NCI-H524 (cell line): ENCODE measurements at places on chromosomes 1 and 21.

GRCh38 chr1:155178441-155179111 is 4.9 kb downstream of the TRIM46 start:
- DNase-seq = no peak

DNA sequence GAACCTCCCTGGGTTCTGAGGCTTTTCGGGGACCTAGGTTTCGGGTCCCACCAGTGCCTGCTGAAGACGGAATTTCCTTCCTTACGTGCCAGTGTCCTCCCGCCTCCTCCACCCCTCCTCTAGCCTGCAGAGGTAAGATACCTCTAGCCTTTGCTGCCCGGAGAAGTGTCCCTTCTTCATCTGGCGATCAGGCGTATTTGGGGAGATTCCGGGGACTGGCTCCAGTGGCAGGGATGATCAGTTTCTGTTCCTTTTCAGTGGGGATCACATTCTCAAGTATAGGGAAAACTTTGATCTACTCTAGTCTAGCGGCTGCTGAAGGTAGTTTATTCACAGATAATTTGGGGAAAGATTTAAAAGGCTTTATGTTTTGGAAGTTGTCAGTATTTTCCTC is 674 bp downstream of the CEP350 start:
- peak; percentile 7 for DNase-seq

DNA sequence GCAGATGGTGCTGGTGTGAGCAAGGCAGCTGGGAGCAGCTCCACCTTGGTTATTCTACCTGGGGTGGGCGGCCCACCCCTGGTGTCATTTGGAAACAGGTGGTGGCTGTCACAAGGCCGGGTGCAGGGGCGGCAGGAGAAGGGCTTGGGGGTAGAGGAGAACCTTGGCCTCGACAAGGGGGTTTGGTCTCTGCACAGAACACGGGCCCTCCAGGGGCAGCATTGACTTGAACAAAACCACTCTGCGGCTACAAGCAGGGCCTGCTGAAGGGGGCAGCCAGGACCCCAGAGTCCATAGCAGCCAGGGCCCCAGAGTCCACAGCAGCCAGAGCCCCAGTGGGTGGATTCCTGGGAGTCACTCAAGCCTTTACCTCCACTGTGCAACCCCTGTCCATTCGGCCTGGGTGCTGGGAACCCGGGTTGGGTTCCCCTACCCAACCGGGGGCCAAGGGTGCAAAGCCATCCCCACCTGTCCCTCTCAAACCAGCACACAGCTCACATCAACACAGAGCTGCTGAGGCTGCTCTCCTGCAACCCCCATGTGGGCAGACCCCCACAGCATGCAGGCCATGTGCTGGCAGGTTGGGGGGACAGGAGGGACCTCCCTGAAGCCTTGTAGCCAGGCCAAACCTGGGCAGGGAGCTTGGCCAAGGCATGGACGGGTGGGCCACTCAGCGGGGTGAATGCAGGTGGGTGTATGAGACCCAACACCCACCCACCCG is 7.7 kb downstream of the TRIM11 start:
- no peak for DNase-seq

- no peak for DNase-seq
These were observed 64.5 kb upstream of the WARS2 start for GRCh38 chr1:119204961-119205357.

- no peak for DNase-seq
These were observed 918.4 kb upstream of the ADAMTS5 start for GRCh38 chr21:27885296-27885711.

DNA sequence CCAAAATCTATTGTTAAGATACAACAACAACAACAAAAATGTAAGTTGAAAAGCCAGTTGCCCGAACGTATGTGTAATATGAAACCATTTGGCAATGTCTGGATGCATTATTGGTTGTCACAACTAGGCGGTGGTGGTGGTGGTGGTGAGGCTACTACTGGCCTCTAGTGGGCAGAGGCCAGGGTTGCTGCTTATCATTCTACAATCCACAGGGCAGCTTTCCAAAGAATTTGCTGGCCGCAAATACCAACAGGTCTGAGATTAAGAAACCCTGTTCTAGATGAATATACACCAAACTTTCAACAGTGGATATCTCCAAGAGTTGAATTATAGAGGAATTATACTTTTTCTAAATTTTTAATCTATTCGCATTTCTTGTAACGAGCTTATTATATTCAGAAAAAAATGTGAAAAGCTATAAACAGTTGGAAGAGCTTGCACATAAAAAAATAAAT is 26.8 kb upstream of the ZNF697 start:
- no peak for DNase-seq

- no peak for DNase-seq
These were observed 15.6 kb downstream of the NTRK1 start for GRCh38 chr1:156876281-156876680.

DNA sequence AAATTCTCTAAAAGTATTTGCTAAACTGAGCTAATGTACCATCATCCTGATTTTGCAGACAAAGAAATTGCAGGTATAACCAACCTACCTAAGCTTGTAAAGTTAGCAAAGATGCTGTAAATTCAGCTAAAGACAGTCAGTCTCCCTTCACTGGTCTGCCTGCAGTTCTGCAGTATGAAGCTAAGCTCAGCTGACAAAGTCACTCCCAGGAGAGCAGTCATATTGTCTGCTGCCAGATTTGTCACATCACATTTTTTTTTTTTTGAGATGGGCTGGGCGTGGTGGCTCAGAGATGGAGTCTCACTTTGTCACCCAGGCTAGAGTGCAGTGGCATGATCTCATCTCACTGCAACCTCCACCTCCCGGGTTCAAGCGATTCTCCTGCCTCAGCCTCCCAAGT is 8.9 kb upstream of the CMPK1 start:
- no peak for DNase-seq

DNA sequence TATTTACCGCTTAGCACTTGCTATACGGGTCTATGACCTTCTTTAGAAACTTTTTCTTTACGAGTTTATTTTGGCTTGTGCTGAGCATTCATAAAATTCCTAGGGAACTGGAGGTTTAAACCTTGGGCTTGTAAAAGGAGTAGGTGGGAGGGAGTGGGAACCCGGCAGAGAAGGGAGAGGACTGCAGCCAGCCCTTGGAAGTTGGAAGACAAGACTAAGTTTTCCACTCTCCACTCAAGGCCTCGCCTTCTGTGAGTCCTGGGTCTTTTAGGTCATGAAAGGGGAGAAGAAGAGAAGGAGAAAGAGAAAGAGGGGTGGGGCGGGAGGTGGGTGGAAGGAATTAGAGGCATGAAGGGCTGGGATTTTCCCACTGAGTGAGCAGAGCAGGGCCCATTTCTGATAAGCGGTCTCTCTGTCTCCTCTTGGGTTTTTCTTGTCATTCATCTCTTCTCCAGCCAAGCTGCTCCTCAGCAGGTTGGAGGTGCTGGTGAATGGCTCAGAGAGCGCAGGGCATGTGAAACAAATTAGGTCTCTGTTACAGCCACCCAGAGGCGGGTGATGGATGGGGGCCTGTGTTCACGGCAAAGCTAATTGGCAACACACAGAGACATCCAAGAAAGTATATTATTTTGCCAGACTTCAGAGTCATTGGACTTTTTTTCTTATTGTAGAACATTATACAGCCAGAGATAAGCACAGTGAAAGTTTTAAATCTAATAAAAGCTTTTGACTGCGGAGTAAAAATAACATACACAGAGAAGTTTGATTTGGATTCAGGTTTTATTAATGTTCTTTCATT is 247.3 kb downstream of the FOXD2 start:
- DNase-seq = no peak

GRCh38 chr1:229665912-229666558 is 40.0 kb downstream of the URB2 start:
- DNase-seq = no peak

DNA sequence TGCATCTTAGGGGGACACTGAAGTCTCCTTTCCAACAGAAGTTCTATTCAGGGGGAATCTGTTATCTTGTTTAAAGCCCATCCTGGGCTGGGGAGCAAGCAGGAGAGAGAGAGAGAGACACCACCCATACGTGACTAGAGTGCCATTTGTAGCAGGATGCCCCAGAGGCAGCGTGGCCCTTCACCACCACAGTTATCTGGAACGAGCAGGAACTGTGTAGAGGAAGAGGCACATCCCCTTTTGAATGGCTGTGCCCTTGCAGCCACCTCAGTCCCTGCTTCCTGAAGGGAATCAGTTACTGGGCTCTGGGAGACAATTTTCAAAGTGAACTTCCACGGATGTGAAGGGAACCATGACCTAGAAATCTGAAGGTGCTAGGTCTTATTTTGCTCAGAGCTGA is 19.4 kb upstream of the LAMTOR5 start:
- no peak for DNase-seq

- no peak for DNase-seq
These were observed 125.1 kb downstream of the EPHB2 start for GRCh38 chr1:22835636-22836319.

- DNase-seq = no peak
These were observed 21.9 kb downstream of the PIGK start for GRCh38 chr1:77197351-77197750.

- DNase-seq = no peak
These were observed 24.7 kb downstream of the IL23R start for GRCh38 chr1:67190942-67191341.

DNA sequence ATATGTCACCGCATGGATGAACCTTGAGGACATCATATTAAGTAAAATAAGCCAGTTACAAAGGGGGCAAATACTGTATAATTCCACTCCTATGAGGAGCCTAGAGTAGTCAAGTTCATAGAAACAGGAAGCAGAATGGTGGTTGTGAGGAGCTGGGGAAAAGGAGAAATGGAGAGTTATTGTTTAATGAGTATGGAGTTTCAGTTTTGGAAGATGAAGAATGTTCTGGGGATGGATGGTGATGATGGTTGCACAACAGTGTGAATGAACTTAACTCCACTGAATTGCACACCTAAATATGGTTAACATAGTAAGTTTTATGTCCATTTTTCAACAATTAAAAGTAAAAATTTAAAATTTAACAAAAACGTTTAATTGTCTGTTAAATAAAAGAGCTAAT is 220.9 kb upstream of the JUN start:
- no peak for DNase-seq

DNA sequence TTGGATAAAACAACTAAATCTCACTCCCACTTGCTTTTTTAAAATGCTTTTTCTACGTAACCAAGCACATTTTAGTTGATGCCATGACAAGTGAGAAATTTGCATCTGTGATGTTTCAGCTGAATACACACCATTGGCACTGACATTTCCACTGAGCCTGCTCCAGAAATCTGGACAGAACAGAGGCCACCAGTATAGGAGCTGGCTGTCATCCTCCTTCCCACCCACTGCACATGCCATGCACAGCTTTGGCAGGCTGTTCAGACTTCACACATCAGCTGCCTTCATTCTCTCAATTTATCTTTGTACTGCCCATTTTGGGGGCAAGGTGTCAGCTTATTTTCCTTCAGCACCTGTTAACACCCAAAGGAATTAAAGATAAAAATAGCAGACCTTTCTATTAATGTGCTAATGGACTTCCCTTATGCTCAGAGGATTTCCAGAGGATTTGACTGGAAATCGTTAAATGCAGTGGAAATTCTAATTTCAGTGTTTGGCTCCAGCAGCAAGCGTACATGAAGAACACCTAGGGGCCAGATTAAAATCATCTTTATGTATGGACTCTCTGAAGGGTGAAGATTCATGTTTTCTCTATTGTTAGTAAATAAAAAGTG is 12.9 kb upstream of the PODN start:
- DNase-seq = no peak

DNA sequence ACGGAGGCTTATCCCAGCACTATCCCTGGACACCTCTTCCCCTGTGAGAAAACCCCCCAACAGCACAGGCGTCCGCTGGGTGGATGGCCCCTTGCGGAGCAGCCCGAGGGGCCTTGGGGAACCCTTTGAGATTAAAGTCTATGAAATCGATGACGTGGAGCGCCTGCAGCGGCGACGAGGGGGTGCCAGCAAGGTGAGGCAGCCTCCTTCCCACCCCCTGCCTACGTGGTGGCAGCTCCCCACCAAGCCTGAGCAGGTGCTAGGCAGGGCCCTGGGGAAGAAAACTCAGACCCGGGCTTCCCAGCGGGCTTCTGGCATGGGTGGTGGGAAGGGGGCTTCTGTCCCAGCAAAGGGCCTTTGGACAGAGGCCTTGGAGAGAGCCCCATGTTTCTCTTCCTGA is 543.3 kb downstream of the KIF26B start:
- no peak for DNase-seq

- DNase-seq = no peak
These were observed 5.6 kb downstream of the LYPLAL1 start for GRCh38 chr1:219179293-219179692.

DNA sequence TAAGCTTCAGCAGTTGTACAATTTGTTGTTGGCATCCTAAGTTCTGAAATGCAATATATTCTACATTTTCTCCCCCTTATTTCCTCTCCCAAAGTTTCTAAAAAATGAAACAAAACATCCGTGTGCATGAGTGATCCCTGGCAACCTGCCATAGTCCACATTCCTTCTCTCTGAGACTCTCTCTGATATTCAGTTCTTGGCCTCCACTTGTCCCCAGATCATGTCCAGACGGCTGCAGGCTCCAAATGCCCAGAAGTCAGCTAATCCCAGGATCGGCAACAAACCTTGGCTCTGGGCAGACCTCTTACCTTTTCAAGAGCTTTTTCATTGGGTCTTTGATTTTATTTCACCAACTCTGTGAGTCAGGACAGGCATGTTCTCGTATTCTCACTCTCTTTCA is 187.8 kb downstream of the ETS2 start:
- no peak for DNase-seq

GRCh38 chr1:41807390-41807789 is 111.3 kb downstream of the HIVEP3 start:
- DNase-seq = no peak

DNA sequence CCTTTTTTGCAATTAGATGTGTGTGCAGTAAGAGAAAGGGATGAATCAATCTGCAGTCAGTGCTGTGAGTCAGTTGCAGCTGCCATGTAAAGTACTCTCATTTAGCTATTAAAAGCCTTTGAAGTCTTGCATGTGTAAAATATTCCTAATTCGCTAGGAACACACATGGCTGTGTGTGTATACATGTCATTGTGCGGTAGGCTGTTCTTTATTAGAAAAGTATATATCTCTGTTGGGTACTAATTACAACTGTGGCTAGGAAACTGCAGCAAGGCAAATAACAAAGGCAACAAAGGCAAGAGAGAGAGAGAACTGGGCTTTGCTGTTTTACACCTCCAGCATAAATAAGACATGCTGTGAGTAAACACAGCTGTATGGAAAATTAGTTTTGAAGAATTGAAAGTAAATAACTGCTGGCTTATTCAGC is 41.7 kb downstream of the EPB41 start:
- DNase-seq = no peak

DNA sequence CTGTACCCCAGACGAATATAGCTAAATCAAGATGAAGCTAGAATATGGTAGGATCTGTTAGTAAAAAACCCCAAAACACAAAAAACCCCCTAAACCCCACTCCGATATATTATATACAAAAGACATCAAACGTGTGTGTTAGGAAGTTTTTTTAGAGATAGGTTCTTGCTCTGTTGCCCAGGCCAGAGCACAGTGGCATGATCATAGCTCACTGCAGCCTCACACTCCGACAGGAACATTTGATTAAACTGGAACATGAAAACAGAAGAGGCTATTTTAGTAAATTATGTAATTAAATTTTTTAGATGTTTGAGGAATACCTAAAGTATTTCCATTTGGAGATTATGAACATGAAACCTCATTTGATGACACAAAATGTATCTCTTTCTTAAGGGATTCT is 8.2 kb upstream of the RYR2 start:
- no peak for DNase-seq

GRCh38 chr1:15943992-15944307 is 32.0 kb downstream of the ZBTB17 start:
- no peak for DNase-seq
